Fibroblast of pulmonary artery (primary cell): ENCODE measurements at places on chromosomes 3 and 15.

GRCh38 chr3:141126661-141127343 is 75.7 kb downstream of the SPSB4 start:
- DNase-seq, result no peak

- DNase-seq, result no peak
Observed at GRCh38 chr3:49716691-49717210, 2.7 kb downstream of the AMIGO3 start.

- DNase-seq, result no peak
Observed at GRCh38 chr3:175489406-175489805, 630.3 kb downstream of the NAALADL2 start.

DNA sequence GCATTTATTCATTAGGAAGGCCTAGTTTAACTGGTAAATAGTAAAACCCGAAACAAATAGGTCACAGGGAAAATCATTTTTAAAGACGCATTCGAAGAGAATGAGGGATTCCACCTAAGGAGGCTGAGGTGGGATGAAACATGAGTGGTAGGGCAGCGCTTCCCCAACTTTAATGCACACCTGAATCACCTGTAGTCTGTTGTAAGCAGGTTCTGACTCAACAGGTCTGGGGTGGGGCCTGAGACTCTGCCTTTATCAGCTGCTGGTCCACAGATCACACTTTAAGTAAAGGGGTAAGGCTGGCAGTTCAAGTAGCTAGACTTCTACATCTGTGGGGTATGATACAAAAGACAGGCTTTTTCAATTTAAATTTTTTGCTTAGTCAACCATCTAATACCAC is 223.5 kb upstream of the UBE2E2 start:
- no peak for DNase-seq

DNA sequence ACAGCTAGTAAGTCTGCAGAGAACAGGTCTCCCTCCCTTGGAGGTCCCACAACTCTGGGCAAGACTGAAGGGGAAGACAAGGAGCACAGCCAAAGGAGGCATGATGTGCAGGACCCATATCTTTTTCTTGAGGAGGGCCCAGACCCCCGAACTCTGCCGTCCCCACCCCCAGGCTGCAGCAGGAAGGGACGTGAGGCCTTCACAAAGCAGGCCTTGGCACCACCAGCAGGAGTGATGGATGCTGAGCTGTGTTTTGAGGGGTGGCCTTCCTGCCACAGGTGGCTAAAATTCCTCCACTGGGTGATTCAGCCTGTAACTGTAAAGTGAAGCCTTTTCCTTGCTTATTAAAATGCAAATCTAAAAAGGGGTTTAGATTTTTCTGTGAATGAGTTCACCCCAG is 8.6 kb downstream of the PLA2G4D start:
- no peak for DNase-seq

- no peak for DNase-seq
Observed at GRCh38 chr3:161250116-161250515, 29.0 kb downstream of the NMD3 start.
